ENCODE measurements at places on chromosomes 7 and 10. TPM values are rescaled to one million over a fixed set of nuclear protein-coding genes. Genes with fewer than 3 reads are reported as not detected.

GRCh38 chr10:121110369-121110768 is 259.2 kb downstream of the WDR11 start:
- no peak for DNase-seq

- no peak for DNase-seq
These were observed 830 bp downstream of the IMPDH1 start for GRCh38 chr7:128408709-128409595.

- DNase-seq: no peak
These were observed 41.2 kb downstream of the CH25H start for GRCh38 chr10:89165923-89166322.

DNA sequence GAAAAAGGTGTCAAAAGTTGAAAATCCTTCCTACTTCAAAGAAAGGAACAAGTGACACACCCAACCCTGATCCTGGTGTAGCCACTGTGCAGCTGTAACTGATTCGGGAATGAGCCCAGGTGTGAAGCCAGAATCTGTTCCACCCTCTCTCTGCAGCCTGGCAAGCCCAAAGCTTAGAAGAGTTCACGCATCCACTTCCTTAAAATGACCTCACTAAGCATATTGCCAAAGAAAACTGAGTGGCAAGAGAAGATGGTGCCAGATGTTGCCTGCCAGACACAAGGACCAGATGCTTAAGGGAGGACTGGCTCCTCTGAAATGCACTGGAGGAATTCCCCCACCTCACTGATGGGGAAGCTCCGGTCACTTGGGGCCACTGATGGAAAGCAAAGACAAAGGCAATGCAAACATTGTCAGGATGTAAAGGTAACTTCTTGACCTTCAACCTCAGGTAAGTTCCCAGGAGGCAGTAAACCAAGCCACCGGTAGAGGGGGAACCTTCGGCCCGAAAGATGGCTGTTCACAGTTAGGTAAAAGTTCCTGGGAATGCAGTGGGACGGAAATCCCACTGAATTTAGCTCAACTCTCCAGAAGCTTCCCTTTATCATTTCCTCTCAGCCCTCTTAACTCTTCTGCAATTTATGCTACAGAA is 554.9 kb downstream of the KCNMA1 start:
- DNase-seq: no peak

Gene CALHM1
- not detected for total RNA-seq

DNA sequence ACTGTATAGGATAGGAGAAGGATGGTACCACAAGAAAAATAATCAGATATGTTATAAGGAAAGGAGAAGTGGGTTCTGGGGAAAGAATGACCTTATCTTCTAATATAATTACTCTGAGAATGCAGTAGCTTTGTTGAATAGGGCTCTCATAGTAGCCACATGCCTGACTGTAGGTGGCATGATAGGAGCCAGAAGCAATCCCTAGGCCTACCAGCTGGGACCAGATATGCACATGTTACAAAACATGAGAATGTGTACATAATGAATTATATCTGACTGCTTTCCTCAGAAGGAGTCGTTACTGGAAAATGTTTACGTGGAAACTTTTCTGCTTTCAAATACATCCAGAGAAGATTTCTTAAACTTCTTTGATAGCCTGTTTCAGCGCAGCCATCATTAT is 53.2 kb upstream of the FAM3C start:
- no peak for DNase-seq

Gene NKX2-3
- not detected for total RNA-seq

DNA sequence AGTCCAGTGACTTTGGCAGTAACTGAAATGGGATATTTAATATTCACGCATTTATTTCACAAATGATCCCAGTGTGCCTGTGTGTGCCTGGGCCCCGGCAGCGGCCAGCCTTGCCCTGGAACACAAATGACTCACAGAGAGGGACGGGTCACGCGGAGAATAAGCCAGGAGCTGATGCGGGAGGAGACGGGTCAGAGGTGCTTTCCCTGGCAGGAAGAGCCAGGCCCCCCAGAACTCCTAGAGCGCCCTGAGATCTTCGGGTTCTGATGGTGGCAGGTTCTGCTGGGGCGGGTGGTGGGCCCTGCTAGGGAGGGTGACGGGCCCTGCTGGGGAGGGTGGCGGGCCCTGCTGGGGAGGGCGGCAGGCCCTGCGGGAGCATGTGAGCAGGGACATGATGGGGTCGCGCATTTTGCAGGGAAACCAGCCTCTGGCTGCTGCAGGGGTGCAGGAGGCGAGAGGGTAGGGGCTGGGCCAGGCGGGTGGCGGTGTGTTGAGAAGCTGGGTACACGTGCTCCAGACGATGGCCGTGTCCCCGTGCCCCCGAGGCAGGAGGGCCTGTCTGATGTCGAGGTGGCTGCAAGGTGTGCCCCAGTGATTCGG is 84.2 kb upstream of the DIP2C start:
- DNase-seq: peak; percentile 22

- DNase-seq: no peak
These were observed 9.9 kb upstream of the SRRM3 start for GRCh38 chr7:76191783-76192240.

DNA sequence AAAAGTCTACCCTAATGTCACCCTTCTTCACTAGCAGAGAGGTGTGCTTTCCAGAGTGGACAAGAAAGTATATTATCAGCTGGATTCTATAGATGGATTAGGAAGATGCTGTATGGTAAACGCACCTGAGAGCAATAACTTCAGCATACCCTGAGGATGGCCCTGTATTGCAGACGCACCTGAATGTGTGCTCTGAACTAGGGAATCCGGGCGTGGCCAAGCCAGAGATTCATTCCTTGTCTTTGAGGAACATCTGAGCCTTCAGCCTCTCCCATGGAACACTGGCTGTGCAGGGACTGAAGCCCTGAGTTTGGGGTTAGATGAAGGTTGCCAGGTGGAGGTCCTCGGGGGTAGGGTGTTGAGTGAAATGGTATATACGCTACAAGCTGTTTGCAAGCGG is 66.2 kb upstream of the NFE2L3 start:
- no peak for DNase-seq

DNA sequence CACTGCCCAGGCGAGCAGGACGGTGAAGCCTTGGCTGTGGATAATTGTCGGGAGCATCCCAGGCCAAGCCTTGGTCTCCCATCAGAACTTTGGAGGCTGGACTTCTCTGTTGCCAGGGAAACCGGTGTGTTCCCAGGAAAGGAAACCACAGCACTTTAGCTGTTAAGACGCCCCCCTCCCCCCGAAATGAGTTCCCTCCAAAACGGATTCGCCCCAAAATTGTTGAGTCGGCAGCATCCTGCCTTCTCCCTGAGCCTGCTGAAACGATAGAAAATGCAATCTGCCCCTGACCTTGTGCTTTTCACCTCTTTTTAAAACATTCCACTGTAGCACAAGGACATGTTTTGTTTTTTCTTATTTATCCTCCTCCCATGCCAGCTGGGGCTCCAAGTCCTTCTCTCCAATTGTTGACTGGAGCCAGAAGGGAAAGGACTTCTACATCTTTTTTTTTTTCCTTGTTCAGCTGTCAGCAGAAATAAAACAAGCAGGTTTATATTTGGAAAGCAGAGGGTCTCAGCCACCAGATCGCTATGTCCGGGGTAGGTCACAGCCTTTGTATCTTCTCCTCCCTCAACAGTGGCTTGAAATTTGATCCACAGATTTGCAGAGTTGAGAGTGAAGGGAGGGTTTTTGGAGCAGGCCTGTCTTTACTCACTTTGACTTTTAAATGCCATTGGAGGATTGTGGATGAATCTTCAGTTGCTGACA is 116.5 kb downstream of the ZMIZ1 start:
- DNase-seq: peak; percentile 39

All from Right ventricle myocardium inferior (tissue), 1 donor.